ENCODE measurements at places on chromosomes 16 and 17.

GRCh38 chr16:50578137-50578536 is 29.9 kb downstream of the NKD1 start:
- no peak for DNase-seq

- DNase-seq = no peak
Measured at GRCh38 chr17:74198694-74199093, 4.8 kb upstream of the RPL38 start.

- peak; percentile 35 for DNase-seq
Measured at GRCh38 chr16:25135254-25135878, 23.8 kb downstream of the LCMT1 start.

DNA sequence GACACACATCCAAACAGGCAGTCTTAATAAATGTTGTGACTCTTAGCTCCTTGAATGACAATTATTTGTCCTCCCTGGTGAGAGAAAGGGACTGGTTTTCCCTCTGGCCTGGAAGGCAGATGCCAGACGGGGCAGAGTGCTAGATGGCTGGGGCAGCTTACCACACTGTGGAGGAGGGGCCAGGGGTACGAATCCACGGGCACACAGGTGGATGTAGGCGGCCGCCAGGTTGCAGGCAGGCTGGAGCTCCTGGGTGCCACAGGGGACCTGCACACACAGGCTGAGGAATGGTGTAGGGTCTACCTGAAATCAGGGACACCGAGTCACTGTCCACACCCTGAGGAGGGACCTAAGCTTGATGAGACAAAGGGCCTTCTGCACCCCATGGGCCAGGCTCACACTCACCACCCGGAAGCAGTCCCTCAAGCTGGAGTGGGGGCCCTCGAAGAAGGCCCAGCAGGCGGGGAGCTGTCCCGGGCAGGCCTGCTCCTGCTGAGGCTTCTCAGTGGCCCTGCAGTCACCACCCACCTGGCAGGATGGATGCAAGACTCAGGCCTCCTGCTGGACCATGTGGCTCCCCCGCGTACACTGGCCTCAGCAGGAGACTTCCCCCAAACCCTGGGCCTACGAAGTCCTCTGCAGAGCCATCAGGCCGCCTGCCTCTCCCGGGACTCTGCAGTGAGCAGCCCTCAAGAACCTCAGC is 38.4 kb downstream of the RMI2 start:
- no peak for DNase-seq

DNA sequence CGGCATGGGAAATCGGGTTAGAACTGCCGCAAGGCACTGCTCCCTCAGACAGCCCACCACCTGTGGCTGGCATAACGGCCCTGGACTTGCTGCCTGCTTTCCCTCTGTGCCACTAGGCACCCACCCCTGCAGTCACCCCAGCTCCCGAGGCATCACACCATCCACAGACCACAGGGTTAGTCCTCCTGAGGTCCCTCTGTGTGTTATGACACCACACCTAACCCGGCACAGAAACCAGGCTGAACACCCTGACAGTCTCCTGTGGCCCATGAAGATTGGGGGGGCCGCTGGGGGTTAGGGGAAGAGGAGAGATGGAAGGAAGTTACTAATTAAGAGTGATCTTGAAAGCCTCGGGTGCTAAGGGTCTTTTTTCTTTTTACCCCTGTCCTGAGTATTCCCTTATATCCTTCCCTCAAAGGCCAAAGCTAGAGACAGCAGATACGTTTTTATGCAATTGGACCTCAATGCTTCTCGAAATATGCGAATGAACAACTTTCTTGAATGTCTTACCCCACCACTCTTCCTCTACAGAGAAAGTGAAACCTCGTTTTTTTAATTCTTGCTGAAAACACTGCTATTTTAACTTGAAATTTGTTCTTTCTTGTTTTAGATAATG is 7.0 kb downstream of the CYTH1 start:
- DNase-seq = no peak

DNA sequence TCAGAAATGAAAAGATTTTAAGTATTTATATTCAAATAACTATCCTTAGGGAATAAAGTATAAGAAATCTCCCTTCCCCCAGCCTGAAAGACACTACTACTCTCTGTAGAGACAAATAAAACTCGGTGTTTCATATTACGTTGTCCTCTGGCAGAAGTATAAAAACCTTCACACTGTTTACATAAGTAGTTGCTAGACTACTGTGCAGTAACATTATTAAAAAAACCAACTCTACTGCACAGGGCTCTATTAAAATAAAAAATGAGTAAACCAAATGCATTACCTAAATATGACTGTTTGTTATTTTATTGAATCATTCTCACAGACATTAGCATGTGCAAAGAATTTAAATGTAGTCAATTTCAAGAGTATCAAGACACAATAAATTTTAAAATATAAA is 67.4 kb downstream of the MED13 start:
- peak; percentile 8 for DNase-seq

DNA sequence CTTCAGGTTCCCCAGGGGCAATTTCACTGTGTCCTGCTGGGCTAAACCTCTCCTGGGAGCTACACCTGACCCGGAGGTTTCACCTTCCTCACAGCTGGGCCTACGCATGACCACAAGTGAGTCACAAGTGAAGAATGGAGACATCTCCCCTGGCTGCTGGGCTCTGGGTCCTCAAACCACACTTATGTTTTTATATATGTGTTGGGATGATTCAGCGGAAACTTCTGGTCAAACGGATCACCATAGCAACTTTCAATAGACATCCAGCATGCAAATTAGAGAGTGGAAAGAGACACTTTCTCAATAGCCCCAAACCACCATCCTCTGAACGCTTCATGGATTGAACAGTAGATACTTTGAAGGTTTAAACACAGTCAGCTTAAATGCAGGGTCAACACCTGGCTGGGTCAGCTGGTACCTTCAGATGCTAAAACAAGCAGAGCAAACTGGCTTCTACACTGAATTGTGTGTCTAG is 28.0 kb upstream of the MAF start:
- peak; percentile 62 for DNase-seq

DNA sequence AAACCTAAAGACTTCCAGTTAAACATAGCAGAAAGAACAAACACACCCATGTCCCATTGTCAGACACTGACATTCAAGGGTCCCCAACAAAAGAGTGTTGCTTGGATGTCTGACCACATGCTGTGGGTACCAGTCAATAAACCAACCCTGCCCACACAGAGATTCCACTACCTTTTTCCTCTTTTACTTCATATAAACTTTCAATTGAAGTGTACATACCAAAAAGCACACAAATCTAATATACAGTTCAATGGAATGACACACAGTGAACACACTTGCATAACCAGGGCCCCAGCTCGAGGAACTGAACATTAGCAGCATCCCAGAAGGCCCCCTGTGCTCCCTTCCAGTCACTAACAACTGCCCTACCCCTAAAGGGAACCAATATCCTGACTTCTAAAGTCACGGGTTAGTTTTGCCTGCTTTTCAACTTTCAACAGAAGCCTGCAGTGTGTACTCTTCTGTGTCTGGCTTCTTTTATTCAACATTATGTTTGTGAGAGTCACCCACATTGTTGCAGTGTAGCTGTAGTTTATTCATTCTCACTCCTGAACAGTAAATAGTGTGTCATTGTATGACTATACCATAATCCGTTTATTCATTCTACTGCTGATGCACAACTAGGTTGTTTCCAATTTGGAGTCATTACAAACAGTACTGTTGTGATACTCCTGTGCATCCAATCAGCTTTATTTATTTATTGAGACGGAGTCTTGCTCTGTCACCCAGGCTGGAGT is 18.0 kb downstream of the CFDP1 start:
- no peak for DNase-seq

DNA sequence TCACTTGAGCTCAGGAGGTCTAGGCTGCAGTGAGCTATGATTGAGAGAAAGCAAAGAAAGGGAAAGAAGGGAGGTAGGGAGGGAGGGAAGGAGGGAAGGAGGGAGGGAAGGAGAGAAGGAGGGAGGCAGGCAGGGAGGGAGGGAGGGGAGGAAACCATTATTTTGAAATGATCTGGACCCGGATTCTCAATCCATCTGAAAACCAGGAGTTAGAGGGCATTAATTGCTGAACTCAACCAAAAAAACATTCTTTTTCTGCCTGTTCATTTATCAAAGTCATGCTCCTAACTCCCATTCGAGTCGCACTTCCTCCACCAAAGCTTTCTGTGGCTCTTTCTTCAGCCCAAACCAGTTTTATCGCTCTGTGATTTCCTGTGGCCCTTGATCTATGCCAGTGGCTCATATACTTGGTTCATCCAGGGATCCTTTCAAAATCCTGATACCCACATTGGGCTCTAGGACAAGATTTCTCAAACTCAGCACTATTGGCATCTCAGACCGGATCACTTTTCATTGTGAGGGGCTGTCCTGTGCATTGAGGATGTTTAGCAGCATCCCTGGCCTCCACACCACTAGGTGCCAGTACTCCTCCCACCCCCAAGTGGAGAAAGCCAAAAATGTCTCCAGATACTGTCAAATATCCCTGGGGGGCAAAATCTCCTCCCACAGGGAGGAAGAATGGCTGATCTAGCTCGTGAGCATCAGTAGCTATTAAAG is 38.2 kb downstream of the CMTM4 start:
- no peak for DNase-seq

DNA sequence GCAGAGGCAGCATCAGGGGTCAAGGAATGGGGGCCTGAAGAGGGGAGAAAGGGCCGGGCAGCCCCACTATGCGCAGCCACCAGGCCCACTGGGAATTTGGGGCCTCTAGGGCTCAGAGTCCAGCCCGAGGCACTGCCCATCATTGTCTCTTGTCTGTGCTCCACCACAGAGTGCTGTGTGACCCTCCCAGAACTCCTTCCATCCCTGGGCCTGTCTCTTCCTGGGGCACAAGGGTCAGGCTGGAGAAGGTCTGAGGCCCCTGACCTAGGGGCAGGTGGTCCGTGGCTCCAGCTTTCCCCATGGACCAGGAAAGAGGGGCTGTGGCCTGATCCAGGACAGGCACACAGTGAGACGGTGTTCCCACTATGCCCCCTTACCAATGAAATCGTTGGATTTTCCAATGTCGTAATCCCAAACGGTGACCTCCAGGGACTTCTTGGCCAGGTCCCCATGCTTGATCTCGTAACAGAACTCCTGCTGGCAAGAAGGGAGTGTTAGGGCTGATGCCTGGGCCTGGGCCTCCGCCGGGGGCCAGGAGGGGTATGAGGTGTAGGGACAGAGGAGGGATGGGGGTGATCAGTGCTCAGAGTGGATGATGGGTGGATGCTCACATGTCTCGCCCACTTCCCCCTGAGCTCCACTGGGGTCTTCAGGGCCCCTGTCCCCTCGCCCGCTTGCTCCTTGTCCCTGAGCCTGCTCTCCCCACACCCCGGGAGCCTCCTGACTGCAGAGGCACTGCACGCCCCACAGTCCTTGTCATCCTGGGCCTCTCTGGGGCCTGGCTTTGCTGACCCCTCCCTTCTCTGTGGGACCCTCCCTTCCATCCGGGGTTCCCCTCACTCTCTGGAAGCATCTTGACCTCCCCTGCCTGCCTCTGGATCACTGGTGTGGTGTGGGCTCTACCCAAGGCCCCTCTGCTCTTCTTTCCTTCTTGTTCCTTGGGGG is 10.7 kb downstream of the SCGB1C2 start:
- DNase-seq = no peak

- DNase-seq = peak; percentile 75
Measured at GRCh38 chr17:82338858-82339633, 5.5 kb upstream of the SECTM1 start.

DNA sequence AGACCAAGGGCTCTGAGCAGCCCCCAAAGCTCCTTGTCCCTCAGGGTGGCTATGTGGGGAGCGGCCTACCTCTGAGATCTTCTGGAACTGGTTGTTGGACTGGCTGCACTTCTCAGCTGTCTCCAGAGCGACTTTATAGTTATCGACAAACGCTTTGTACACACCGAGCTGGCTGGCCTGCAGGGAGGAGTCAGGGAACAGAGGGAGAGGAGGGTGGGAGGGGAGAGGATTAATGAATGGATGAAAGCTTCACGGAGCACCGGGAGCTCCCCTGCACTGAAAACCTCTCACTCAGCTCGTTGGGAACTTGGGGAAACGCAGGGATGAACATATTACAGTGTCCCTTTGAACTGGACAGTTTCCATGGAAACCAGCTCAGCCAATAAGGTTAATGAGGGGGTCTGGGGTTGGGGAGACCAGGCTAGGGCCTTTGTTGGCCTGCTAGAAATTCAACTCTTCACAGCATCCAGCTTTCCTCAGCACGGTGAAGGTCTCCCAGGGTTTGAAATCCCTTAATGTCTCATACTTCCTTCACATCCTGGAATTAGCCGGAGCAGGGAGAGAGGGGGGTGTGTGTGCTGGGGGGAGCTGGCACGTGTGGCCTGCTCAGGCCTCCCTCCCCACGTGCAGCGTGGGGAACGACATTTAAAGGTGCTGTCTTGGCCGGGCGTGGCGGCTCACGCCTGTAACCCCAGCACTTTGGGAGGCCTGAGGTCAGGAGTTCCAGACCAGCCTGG is 86.7 kb downstream of the TIMM22 start:
- peak; percentile 74 for DNase-seq

DNA sequence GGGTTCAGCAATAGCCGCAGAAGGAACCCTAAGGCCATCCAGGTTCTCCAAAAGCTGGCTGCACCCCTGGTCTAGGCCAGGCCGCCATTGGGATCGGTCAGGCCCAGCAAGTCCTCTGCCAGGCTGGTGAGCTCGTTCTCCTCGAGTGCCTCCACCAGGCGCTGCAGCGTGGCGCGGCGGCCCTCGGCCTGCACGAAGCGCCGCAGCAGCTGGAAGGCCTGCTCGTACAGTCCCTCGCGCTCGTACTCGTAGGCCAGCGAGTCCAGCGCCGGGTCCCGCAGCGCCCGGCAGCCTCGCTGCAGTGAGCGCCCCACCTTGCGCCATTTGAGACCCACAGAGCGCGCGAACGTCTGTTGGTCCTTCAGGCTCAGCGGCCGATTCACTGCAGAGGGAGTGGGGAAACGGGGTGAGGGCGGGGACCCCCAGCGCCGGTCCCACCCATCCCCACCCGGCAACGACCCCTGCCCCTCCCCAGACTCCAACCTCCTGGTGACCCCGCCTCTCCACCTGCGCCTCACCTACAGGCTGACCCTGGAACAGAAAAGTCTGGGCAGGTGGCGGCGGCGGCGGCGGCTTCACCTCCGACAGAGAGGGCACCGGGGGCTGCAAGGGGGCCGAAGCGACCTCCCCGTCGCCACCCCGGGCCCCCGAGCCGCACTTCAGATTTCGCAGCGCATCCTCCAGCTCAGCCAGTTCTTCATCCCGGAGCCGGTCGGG is 3.9 kb upstream of the B3GNT9 start:
- DNase-seq = no peak

- DNase-seq = no peak
Measured at GRCh38 chr17:65231086-65231485, 93.9 kb downstream of the RGS9 start.

DNA sequence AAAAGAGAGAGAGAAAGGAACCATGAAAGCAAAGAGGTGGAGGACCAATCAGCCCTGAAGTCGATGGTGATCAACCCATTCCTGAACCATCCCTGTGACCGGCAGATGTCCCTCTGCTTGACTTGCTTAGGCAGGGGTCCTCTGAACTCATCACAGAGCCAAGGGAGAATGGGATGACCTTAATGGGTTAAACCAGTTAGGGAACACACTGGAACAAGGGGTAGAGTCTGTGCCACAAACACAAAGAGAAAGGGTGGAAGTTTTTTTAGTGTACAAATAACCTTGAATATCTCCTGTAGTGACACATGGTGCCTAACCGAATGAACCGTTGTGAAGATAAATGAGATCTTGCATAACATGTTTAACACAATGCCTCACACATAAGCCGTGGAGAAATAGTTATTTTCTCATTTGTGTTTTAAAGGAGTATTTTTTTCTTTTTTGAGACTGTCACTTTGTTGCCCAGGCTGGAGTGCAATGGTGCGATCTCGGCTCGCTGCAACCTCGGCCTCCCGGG is 11.2 kb downstream of the NAA60 start:
- DNase-seq = no peak
